ENCODE measurements at places on chromosomes 6 and 20.
A peak's percentile ranks its signal among the peaks of the same experiment; 100 is the strongest.

GRCh38 chr20:62655282-62656196 is 13.2 kb downstream of the SLCO4A1 start:
- peak; percentile 77 for DNase-seq

DNA sequence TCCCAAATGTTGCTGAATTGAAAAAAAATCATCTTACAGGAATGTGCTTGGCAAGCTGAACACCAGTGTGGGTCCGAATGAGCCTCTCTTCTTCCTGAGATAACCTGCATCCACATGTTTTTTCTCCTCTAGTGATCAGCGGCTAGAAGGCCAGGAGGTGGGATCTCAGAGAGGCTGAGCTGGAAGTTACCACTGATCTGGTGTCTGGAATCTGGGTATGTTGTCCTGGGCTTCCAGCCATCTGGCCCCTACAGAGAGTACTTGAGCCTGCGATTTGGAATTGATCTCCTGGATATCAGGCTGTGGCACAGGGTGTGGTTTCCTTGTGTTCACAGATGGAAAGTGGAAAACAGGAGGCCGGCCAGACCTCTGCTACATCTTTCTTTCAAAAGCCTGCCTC is 35.9 kb downstream of the SULF2 start:
- no peak for DNase-seq

DNA sequence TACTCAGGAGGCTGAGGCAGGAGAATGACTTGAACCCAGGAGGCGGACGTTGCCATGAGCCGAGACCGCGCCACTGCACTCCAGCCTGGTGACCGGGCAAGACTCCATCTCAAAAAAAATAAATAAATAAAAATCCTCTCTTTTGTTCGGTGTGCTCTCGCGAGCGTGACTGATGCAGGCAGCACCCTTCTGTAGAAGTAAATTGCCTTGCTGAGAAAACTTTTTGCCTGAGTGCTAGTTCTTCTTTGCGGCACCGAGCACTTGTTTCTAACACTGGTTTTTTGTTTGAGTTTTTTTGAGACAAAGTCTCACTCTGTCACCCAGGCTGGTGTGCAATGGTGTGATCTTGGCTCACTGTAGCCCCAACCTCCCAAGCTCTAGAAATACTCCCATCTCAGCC is 30.5 kb downstream of the PLN start:
- DNase-seq, result no peak

DNA sequence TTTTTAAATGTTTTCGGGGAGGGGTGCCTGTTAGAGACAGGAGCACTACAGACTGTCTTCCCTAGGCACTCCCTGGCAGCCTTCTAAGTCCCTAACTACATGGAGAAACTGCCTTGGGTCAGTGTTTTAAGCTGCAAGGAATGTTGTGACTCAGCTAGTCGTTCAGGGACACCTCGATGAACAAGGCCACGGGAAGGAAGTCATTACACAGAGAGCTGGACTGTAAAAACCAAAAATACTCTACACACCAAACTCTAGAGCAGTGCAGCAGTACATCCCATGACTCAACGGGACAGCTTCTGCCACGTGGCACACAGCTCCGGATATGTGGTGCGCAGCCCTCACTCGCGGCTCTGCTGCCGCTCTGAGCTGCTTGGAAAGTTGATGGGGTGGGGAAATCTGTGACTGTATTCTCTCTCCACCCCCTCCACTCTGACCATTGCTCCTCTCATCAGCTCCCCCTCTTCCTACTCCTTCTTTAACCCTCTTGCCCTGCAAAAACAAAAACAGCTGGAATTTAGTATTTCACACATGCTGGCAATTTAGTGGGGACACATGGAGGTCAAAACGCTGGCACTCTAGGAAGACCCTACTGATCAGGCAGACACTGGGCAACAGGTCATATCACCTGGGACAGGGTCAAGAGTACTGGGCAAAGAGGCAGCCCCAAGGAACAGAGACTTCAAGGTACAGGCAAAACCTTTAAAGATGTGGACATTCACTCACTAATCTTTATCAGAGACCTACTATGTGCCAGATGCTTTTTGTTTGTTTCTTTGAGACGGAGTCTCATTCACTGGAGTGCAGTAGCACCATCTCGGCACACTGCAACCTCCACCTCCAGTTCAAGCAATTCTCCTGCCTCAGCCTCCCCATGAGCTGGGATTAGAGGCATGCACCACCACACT is 10.9 kb upstream of the LPIN3 start:
- peak; percentile 62 for DNase-seq

GRCh38 chr6:395432-396125 is 4.0 kb downstream of the IRF4 start:
- no peak for DNase-seq

DNA sequence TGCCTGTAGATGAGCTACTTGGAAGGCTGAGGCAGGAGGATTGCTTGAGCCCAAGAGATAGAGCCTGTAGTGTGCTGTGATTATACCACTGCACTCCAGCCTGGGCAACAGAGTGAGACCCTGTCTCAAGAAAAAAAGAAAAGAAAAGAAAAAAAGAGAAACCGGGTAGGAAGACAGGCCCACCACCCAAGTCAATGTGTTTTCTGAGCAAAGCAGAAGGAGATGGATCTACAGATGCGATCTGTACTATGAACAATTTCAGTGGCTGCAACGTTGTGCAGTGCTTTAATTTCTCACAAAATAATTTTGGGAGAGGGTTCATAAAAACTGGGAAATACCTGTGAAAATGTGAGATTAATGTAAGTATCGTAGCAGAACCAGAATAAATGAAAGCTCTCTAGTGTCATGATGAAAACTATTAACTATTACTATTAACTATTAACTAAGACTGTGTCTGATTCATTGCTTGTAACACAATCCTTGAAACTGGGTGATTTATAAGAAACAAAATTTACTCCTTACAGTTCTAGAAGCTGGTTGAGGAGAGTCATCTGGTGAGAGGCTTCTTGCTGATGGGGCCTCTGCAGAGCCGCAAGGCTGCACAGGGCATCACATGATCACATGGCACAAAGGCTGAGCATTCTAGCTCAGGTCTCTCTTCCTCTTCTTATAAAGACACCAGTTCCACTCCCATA is 233.1 kb upstream of the ZNF217 start:
- DNase-seq, result no peak

DNA sequence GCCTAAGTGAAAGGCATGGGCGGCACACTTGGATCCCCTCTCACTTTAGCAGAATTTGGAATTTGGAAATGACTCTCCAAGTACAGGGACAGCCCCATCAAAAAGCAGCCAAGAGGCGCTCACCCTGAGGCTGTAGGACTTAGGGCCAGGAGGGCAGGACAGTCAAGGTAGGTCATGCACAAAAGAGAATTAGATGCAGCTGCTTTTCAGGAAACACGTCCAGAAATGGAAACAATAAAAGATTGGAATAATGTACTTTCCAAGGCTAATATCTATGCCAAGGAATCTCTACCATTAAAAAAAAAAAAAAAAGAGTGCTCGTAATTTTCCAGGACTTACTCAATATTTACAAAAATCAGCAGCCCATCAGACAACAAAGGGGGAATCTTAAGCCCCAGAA is 19.9 kb downstream of the PREP start:
- no peak for DNase-seq

GRCh38 chr6:110951008-110951407 is 7.5 kb upstream of the GTF3C6 start:
- no peak for DNase-seq

DNA sequence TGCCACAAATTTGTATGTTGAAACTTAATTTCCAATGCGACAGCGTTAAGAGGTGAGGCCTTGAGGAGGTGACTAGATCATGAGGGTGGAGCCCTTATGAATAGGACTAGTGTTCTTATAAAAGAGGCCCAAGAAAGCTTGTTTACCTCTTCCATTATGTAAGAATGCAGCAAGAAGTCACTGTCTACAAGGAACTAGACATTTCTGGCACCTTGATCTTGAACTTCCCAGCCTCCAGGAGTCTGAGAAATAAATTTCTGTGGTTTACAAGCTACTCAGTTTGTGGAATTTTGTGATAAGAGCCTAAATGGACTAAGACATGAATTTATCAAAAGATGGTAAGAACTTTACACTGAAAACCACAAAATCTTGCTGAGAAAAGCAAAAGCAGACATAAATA is 173.6 kb upstream of the SGK1 start:
- no peak for DNase-seq

DNA sequence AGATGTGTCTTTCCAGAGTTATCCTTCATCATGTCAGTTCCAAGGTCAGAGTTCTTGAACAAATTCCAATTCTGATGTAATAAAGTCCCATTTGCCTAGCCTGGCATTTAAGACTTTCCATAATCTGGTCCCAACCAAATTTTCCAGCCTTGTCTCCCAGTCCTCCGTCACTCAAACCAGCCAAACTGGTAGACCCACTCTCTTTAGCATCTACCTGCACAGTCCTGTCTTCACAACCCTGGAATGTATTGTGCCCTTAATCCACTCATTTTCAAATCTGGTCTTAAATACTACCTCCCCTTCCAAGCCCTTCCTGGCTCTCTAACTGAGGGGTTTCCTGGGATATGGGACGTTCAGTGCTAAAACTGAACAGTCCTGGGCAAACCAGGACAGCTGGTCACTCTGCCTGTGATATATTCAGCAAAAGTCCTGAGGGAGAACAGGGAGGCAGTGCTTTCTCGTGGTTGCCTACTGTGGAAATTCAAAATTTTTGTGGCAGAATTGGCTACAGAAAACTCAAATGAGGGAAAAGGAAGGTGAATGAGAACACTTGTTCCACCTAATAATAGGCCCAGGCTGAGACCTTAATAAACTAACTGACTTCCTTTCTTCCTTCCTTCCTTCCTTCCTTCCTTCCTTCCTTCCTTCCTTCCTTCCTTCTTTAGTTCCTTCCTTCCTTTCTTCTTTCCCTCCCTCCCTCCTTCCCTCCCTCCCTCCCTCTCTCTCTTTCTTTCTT is 10.8 kb upstream of the AKAP7 start:
- DNase-seq, result no peak

GRCh38 chr6:36733300-36733699 is 35.7 kb downstream of the RAB44 start:
- no peak for DNase-seq

DNA sequence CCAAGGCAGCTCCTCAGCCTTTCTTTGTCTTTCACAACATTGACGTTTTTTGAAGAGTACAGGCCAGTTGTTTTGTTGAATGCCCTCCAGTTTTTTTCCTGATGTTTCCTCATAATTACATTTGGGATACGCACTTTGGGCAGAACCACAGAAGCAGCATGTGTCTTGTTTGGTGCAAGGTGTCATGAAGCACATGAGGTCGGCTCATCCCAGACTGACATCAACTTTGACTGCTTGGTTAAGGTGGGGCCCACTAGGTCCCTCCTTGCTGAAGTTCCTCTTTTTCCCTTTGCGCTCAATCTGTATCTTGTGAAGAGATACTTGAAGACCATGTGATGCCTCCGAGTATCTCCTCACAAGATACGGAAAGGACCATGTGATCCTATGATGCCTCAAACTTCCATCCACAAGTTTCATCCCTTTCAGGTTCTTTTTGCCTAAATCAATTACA is 10.5 kb downstream of the SNAI1 start:
- DNase-seq, result no peak

- DNase-seq, result no peak
Measured at GRCh38 chr20:9399322-9399721, 115.1 kb upstream of the LAMP5 start.

DNA sequence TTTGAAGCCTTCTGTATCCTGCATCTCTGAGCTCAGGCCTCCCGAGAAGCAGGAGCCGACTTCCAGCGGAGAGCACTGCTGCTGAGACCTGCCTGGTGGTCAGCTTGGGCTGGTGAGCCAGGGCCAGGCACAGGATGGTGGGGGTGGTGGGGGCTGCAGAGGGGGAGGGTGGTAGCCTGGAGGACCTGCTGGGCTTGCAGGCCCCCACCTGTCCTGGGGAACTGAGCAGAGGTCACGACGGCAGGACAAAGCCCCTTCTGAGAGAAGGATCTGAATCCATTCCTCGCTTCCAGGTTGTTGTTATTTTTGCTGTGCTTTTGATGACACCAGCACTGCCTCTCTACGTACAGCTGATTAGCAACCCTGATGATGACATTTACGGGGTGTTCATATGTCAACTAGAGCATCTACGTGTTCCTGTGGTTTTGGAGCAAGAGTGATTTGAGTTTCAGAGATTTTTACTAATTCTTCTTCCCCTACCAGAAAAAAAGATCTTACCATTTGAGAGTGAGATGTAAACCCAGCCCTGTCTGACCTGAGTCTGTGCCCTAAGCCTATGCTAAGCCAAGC is 35.7 kb upstream of the CD93 start:
- no peak for DNase-seq

DNA sequence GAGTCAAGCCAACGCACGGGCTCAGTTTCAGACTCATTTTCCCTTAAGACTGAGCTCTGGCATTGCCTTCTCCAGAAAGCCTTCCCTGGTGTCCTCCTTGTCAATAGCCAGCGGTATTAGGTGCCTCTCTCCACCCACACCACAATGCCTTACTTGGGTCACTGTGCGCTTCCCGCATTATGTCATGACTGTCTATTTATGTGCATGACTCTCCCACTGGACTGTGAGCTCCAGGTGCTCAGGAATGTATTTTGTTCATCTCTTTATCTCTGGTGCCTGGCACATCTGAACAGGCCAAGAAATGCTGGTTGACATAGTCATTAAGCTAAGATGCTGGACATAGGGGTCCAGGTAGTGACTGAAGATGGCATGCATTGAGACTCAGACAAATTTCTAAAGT is 42.7 kb downstream of the DAAM2 start:
- no peak for DNase-seq

DNA sequence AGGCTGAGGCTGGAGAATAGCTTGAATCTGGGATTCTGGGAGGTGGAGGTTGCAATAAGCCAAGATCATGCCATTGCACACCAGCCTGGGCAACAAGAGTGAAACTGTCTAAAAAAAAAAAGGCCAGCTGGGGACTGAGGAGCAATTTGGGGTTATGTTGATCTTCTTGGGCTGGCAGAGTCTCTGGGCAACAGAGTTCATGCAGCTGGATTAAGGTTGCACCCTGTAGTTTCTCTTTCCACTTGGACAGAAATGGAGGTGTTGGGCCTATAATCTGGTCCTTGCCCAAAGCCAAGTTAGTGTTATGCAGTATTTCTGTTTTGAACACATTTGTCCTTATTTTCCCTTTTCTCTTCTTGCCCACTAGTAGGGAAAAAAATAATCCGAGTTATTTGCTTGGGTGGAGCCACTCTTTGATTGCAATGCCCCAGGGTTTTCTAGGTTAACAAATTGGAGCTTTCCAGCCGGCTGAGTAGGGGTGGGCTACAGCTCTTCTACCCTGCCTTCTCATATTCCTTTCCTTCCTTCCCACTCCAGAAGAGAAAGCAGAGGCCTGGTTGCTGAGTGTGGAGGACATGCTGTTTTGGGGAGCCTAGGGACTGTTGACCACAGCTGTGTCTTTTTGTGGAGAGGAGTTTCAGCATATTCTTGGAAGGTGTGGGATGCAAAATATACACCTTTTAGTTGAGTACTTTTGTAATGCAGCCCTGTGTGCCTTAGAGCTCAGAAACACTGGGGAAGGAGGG is 213.9 kb downstream of the SOX4 start:
- DNase-seq, result no peak

All from GM13977 (cell line).